Activated naive CD8-positive, alpha-beta T cell treated with anti-CD3 and anti-CD28 coated beads, Interleukin-2, amount 50 U/mL, for 24 hours (primary cell): ENCODE measurements at places on chromosomes 12 and 14.

- DNase-seq, result no peak
Measured at GRCh38 chr12:104057771-104058197, 6.5 kb upstream of the HCFC2 start.

DNA sequence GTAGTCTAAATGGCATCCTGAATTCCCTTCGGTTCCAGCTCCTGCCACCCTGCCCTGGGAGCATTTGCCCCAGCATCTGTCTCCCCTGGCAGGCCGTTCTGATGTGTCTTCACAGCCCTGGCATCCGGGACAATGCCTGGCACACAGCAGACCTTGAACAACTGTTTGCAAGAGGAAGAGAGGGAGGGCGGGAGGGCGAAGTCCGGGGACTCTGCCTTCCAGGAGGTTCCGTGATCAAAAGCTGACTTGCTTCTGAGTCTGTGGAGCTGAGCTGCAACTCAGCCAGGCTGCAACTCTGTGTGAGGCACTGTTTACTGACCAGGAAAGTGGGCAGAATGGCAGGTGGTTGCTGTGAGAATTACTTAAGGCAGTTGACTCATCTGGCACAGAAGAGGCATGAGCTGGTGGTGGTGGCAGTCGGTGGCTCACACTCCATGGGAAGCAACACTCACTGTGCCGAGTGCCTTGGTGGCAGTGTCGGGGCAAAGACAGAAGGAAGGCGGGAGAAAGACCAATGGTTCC lies 61.1 kb upstream of the DLK1 start:
- DNase-seq, result no peak

DNA sequence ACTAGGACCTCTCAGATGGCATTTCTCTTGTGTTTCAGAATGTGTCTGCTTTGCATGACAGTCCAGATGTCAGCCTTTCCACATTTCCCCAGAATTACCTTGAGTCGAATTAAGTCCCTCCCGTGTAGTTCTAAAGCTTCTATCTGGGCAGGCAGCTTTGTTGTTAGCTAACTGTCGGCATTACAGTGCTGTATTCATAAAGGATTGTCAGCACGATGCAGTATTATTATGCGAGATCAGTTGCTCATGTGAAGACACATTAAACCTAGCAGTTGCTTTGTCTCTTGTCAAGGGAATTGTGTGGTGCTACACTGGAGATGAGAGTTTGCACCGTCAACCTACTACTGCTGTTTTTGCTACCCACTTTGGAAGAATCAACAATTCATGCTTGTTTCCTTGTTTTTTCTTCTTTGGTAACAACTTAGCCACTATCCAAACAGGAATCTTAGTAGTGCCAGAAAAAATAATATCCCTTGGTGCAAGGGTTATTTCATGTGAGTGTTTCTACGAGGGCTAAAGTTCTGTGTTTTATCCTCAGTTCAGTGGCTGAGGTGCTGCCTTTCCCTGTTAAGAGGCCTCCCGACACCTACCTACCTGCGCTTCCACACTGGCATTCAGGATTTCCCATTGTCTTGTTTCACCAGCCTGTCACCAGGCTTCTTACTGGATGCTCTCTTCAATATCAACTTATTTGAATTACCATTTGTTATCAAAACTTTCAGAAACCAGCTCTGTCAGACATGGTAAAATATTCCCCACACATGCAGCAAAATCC lies 297.9 kb upstream of the G2E3 start:
- no peak for DNase-seq

DNA sequence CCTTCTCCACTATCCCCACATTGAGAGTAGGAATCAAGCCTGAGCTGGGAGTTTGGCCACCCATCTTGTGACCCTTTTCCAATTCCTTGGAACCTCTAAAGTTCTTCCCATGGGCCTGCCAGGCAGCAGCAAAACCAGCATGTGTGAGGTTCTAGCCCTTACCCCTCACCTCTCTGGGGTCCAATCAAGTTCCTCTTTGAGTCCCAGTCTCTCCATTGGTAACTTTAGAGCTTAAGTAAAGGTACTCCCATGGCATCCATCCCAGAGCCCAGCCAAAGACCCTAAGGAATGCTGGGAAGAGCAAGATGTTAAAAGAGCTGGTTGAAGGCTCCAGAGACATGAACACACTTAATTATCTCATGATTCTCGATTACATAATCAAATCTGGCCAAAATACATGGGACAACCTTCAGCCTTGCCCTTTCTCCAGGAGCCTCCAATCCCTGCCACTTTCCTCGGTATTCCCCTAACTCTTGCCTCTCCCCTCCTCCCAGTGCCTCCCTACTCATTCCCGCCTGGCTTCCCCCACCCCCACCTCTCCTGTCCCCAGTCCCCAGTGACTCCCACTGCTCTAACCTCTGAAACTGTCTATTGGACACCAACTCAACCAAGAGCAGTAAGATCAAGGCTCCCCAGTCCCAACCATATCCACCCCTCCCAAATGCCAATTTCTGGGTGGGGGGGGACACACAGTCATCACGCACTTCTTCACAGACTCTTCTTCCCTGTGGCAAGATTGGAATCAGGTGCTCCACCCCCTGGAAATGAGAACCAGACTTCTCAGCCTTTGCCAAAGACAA lies 4.8 kb upstream of the TNS2 start:
- DNase-seq, result no peak

- no peak for DNase-seq
Measured at GRCh38 chr14:74243051-74243450, 3.8 kb downstream of the VSX2 start.

GRCh38 chr14:72609205-72609916 lies 284.5 kb downstream of the DPF3 start:
- DNase-seq, result no peak

- no peak for DNase-seq
Measured at GRCh38 chr12:30696103-30696408, 387 bp upstream of the IPO8 start.

DNA sequence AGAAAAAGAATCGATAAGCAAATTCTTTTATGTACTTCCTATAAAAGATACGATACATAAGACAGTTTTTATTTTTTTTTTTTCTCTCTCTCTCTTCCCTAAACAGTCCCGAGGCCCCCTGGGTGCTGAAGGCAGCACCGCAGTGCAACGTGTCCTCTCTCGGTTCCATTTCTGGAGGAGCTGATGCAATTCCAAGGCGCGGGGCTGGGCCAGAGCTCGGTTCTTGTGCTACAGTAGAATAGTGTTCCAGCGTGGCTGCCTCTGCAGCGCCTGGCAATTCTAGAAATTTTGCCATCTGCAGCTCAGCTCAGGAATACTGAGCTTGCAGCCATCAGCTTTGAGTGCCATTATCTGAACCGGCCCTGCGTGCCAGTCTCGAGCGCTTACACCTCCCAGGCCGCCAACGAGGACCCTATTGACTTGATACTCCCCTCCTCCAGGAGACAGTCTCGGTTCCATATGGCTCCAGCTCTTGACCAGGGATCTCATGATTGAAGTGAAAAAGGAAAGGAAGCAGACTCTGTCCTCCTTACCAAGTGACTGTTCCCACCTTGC lies 630 bp downstream of the ALDH1L2 start:
- peak; percentile 13 for DNase-seq

DNA sequence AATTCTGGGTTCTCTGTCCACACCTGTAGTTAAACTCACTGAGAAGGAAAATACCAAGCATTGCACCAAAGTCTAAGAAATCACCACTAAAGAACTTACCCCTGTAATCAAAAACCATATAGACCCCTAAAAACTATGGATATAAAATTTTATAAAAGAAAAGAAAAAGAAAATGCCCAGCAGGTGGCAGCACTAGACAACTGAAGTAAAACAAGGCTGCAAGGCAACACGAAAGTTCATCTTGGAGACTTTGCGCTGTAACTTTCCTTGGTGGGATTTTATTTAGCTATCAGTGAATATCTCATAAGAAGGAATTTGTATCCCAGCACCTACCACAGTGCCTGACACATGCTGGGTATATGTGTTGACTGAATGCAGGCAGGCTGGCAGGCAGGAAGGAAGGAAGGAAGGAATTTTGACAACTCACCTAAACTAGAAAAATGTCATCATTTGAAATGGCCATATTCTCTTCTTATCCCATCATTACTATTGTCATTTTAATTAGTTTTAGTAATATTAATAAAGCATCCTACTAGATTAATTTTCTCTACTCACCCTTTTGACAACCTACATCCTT lies 68.2 kb upstream of the ETV6 start:
- DNase-seq, result peak; percentile 75

GRCh38 chr12:45220363-45220931 lies 4.6 kb downstream of the ANO6 start:
- DNase-seq, result no peak

GRCh38 chr14:66359500-66359899 lies 126.7 kb upstream of the CCDC196 start:
- DNase-seq, result peak; percentile 7
